GM13977 (cell line): ENCODE measurements at places on chromosomes 5 and 9.

DNA sequence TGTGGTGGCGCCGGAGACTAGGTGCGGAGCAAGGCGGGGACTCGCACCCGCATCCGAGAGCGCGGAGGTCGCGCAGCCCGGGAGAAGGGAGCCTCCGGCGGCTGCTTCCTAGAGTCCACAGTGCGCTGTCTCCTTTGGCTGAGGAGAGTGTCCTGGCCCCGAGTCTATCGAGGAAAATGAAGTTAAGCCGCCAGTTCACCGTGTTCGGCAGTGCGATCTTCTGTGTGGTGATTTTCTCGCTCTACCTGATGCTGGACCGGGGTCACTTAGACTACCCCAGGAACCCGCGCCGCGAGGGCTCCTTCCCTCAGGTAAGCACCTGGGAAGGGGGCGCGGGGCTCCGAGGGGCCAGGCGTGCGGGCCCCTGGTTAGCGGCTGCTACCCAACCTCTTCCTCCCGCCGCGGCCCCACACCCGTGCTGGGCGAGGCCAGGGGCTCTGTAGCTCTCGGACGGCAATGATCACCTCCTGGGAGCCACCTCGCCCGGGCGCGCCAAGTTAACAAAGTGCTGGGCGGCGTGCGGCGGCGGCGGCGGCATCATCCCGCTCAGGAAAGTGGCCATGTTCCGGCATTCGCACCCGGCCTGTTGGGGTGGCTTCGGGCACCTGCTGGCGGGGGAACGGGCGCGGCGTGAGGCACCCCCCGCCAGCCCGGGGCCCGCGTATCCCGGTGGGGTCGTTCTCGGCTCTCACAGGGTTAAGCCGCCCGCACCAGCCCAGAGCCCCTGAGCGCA is 681 bp downstream of the MAN2A1 start:
- peak; percentile 37 for DNase-seq

- DNase-seq: no peak
Observed at GRCh38 chr5:68545636-68546295, 330.2 kb downstream of the PIK3R1 start.

DNA sequence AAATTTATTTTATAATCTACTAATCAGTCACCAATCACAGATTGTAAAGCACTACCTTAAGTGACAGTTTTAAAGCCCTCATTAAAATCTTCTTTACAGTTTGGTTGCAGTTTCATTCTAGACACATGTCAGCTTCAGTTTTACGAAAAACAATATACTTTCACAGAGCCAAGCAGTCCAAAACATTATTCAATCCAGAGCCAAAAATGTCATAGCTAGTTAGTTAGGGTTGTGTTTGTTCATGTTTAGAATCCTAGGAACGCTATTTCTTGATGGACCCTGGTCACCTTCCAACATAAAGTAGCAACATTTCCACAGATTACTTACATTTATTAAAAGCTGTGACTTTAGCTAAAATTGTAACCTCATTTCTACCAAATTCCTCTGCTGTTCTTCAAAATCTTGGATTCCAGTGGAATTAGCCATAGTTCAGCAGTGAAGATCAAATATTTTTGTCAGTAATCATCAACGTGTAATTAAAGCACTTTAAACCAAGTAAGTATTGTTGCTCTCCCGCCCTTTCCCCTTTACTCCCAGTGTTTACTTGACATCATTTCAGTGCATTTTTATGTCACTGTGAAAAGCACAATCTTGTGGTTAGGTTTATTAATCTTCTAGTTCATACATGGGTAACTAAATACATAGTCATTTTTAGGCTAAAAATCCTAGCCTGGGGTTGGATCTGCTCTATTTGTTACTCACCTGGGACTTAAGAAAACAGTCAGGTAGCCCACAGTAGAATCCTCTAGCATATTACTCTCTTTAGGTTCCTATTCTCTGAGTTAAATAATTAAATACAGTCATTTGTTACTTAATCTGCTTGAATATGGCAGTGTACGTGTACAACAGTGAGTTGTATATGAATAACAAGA is 74.3 kb downstream of the NIPBL start:
- DNase-seq: no peak

GRCh38 chr5:9456435-9457042 is 89.3 kb downstream of the SEMA5A start:
- DNase-seq: no peak

- DNase-seq: no peak
Observed at GRCh38 chr5:92019376-92019990, 636.4 kb upstream of the ARRDC3 start.

GRCh38 chr9:5817862-5818261 is 15.1 kb downstream of the ERMP1 start:
- no peak for DNase-seq

- no peak for DNase-seq
Observed at GRCh38 chr5:59094864-59095263, 512.0 kb downstream of the RAB3C start.

GRCh38 chr5:157025093-157025698 is 33.7 kb downstream of the HAVCR1 start:
- DNase-seq: no peak

DNA sequence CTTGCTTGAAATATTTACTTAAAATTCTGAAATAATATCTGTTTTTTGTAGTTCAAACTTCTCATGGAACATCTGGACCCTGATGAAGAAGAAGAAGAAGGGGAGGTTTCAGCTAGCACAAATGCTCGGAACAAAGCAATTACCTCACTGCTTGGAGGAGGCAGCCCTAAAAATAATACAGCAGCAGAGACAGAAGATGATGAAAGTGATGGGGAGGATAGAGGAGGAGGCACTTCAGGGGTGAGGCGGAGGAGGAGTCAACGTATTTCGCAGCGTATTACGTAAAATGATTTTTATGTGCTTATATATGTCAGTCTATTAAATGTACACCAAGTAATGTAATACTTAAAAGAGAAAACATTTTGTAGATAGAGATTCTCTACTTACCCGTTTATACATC is 185.4 kb downstream of the CPLANE1 start:
- no peak for DNase-seq

DNA sequence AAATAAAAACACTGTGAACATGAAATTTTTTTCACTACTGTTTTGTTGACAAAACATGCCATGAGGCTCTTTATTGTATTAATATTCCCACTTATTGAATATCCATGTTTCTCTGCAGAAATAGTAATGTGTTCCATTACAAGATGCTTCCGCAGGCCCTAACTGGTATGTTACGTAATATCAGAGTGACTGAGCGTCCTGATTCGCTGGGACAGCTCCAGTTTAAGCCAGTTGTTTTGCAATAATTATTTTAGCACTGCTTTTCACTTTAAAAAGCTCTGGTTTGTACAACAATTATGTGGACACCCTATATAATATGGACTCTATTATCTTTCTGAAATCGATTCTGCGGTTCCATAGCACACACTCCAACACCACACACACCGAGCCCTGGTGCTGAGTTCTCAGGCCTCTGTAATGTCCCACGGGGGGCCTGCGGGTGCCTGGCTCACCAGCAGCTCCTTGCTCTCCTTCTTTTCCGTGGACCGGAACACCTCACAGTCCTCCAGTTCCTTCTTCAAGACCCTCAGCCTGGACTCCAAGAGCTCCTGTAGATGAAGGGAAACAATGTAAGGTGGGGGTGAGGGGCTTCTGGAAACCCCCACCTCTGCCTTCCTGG is 1.8 kb downstream of the TRIM7 start:
- no peak for DNase-seq

DNA sequence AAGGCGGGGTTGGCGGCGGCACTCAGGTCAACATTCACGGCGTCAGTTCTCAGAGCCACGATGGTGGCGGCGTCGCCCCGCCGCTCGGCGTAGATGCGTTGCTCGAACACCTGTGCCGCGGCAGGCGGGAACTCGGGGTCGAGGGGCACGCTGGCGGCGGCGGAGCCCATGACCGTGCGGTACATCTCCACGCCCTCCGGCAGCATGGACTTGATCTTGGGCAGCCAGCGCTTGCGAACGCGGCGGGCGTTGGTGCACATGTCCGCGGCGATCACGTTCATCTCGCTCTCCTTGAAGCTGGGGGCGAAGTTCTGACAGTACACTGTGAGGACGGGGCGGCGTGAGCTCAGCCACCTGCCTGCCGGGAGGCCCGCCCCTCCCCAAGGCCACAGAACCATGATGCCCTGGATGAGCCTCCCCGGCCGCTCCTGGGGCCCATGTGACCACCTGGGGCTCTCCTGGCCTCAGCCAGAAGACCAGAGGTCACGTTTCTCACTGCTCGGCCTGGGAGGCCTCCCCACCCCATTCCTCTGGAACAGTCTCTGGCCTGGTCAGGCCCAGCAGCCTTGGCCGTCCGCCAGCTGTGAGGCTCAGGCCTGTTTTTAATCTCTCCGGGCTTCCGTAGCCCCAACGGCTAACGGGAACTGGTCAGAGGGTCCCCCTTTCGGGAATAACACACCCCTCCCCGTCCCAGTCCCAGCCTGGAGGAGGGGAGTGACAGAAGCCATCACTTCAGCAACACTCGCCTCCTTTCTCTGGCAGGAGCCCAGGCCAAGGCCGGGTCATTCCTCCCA is 50.7 kb upstream of the UBAC1 start:
- DNase-seq: no peak

GRCh38 chr5:5483350-5483749 is 60.9 kb downstream of the ICE1 start:
- DNase-seq: no peak
